ENCODE measurements at places on chromosomes 2 and 18.

- no peak for DNase-seq
Observed at GRCh38 chr2:197327073-197327471, 16.5 kb upstream of the ANKRD44 start.

DNA sequence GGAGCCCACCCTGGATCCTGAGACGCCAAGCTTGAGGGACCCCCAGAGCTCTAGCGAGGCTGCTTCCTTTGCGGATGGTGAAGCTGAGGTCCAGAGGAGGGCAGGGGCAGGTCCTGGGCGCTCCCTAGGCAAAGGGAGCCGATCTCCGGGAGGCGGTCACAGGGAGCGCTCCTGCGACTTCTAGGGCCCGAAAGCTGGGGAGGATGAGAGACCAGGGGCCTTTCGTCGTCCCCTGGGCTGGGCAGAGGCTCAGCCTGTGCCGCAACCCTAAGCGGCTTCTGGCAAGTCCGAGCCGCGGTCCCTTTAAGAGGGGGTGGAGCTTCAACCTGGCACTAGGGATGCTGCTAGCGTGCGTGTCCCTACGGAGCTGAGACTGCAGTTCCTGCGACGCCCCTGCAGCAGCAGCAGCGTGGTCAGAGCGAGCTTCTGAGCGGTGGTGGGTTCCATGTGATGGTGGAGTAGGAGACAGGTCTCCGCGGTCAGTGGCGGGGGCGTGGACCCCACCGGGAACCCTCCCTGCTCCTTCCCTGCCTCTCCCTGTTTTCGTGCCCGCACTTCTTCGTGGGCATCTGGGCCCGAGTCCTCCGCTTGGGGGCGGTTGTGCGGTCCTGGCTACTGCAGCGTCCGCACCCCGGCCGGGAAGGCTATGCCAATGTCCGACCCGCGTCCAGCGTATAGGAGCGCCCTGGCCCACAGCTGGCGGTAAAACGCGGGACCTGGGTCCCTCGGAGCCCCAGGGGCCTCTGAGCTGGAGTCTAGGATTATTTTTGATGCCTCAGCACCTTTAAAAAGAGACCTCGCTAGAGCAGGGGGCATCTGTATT, 154.6 kb downstream of the CCDC74A start:
- DNase-seq, result peak; percentile 84

DNA sequence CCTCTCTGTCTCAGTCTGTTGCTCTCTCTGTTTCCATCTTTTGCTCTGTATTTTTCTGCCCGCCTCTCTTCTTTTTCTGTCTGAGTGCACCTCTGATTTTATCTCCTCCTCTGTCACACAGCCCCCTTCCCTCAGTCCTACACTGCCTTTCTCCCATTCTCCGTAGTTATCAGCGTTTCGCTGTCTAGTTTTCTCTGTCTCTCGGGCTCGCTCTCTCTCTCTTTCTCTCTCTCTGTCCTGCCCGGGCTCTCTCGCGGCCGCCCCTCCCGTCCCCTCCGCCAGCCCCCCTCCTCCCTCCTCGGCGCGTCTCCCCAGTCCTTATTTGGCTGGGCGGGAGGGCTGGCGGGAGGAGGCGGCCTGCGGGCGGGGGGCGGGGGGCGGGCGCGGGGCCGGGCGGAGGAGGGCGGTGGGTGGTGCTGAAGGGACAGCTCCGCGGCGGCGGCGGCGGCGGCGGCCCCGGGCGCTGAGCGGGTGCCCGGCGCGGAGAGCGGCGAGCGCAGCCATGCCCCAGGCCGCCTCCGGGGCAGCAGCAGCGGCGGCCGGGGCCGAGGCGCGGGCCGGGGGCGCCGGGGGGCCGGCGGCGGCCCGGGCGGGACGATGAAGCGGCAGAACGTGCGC, at the start of gene KCNK3:
Gene KCNK3, plus strand, starts transcription at position 444 of the 618 bp plus-strand sequence. Its CDS starts 154 bp downstream, at position 598.
- DNase-seq, result peak; percentile 70

DNA sequence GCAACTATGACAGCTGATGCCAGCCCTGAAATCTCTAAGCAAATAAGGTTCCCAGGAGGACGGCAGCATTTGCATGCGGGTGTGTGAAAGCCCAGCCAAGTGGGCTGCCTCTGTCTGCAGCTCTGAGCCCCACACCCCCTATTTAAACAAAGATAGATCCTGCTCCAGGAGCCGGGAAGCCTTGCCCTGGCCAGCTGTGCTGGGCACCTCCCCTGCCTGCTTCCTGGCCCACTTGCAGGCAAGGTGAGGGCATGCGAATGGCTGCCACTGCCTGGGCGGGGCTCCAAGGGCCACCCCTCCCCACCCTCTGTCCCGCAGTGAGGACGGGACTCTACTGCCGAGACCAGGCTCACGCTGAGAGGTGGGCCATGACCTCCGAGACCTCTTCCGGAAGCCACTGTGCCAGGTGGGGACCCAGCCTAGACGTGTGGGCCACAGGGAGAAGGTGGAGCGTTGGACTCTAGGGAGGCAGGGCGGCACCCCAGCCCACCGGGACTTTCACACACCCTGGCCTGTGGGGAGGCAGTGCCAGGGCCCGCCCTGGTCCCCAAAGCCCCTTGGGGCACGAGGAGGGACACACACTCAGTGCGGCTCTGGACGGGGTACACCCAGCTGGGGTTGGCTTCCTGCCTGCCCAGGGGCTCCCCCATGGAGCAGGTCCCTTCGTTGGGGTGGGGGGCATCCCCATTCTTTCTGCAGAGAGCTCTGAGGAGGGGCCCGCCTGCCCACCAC, at the start of gene ANO7:
Gene ANO7, plus strand, starts transcription at position 317 of the 732 bp plus-strand sequence. CDS start 1,387 bp downstream, outside the sequence.
- DNase-seq, result no peak

GRCh38 chr2:182128821-182129707, 143.4 kb downstream of the PPP1R1C start:
- DNase-seq, result no peak

DNA sequence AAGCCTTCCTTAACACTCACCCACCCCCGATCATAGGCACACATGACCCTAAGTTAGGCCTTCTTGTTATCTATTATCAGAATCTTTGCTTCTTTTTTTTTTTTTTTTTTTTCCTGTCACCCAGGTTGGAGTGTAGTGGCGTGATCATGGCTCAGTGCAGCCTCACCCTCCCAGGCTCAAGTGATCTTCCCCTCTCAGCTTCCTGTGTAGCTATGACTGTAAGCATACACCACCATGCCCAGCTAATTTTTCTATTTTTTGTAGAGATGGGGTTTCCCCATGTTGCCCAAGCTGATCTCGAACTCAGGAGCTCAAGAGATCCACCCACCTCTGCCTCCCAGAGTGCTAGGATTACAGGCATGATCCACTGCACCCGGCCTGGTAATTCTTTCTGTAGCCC, 328.7 kb downstream of the NR4A2 start:
- DNase-seq, result no peak
